ENCODE measurements at places on chromosomes 3 and 15. TPM values are rescaled to one million over a fixed set of nuclear protein-coding genes. Genes with fewer than 3 reads are reported as not detected.
A peak's percentile ranks its signal among the peaks of the same experiment; 100 is the strongest.

DNA sequence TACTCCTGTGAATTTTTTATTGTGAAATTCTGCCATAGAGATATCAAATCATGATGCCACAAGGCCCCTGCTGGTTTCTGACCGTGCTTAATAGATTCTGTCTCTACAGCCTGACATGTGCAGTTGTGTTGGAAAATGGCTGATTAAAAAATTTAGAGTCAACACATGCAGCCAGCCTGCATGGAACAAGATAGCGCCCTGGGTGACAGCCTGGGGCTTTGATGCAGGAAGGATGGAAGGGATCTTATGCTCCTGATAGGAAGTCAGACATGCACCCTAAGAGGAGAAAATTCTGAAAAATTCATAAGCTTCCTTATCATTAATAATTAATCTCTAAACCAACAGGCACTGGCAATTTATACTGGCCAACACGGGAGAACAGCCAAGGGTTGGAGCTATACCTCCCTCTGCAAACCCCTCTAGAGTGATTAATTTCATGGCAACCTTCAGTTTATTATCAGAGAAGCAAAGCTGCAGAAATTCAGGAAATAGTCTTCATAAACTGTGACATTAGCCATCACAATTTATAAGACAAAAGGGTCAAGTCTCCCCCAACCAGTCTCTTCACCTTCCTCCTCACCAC, 198.4 kb downstream of the CADPS start:
- DNase-seq, result no peak

Gene SLC28A2
- not detected for polyA plus RNA-seq

- no peak for DNase-seq
Observed at GRCh38 chr15:73287019-73287418, 81.7 kb downstream of the HCN4 start.

Gene RTP1
- not detected for polyA plus RNA-seq

DNA sequence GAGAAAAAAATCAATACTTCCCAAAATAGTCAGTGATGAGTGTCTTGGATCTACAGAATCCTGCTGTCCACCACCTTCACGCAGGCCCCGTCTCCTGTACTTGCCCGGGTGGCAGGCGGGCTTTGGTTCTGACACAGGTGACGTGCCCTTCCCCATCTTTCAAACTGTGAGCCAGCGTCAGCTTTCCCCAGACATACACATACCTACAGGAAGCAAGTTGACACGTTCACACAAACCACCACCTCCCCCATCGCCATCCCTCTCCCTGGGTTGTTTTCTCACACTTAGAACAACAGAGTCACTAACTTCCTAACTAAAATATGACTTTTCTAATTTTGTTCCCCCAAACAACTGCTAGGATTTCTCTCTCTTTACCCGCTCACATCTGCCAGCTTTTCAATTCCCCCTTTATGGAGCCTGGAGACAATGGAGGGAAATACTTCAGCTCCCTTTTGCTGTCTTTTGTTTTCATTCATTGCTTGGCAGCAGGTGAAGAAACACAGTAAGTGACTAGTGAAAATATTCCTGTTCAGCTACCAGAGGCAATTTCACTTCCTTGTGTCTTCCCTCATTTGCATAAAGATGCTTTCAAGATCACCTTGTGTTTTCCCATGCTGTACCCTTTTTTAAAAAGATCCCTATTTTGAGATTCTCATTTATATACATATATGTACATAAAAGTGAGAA, 248.3 kb downstream of the SLCO3A1 start:
- DNase-seq, result no peak

Gene LSAMP
- polyA plus RNA-seq, result not detected

DNA sequence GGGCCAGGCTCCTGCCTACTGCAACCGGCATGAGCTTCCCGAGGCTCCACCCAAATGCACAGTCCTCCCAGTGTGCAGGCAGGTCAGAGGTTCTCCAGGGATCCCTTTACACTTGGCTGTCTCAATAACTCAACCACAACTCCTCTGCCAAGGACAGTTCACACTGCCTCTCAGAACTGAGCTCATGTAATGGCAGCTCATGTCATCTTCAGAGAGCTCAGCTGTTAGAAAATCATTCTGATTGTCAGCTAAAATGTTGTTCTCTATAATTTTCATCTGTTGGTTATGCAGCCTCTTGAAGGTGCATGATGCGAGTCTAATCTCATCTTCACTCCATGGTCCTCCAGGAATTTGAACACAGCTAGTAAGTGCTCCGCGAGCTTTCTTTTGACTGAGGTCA, 76.7 kb downstream of the SST start:
- DNase-seq, result no peak

GRCh38 chr15:80660119-80660518, 35.0 kb upstream of the ABHD17C start:
- no peak for DNase-seq

GRCh38 chr3:66555214-66555844, 54.5 kb upstream of the LRIG1 start:
- DNase-seq, result no peak

GRCh38 chr3:55423782-55424181, 63.3 kb downstream of the WNT5A start:
- DNase-seq, result no peak

DNA sequence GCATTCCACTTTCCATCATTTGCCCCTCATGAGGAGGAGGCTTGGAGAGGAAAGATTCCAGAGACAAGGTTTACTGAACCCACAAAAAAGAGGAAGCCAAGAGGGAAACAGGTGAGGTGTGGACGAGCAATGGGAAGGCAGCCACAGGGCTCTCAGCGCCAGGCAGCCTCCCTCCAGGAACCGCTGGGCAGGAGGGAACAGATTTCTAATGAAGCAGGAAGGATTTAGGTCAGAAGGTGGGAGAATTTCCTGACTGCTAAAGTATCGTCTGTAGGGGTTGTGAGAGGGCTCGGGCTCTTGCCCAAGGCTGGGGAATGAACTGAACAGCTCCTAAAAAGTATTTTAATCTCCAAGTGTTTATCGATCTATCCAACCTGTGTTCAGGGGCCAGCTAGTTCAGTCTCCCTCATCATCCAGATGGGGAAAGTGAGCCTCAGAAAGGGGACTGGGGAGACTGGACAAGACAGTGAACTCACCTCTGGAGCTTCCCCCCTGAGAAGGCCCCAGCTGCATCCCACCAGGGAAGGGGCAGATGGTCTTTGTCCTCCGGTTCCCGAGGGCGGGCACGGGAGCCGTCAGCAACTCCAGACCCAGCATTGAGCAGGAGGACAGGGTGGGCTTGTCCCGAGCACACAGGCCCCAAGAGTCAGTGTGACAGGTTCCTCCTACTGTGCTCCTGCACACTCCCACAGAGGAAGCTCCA, 10.5 kb downstream of the LOXL1 start:
- DNase-seq, result no peak

GRCh38 chr3:71241246-71241901, 342.2 kb downstream of the FOXP1 start:
- DNase-seq, result no peak

Gene SLC22A13
- 0.29 TPM for polyA plus RNA-seq

DNA sequence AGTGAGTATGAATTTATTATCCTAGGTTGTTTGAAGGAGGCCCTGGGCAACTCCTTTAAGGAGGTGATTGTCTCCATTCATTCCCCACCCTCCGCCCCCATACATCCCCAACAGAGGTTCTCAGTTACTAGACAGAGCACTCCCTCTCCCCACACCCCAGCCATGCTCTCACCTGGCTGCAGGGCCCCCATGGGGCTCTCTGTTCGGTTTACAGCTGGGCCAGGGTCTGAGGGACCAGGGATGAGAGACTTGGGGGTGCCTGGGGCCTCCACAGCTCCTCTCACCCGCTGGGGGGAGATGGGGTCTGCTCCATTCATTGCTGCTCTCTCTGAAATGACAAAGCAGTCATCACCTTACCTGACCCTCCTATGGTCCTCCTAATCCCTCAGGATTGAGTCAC, 3.6 kb downstream of the PRRT3 start:
- DNase-seq, result no peak

Gene C3orf85
- not detected for polyA plus RNA-seq

DNA sequence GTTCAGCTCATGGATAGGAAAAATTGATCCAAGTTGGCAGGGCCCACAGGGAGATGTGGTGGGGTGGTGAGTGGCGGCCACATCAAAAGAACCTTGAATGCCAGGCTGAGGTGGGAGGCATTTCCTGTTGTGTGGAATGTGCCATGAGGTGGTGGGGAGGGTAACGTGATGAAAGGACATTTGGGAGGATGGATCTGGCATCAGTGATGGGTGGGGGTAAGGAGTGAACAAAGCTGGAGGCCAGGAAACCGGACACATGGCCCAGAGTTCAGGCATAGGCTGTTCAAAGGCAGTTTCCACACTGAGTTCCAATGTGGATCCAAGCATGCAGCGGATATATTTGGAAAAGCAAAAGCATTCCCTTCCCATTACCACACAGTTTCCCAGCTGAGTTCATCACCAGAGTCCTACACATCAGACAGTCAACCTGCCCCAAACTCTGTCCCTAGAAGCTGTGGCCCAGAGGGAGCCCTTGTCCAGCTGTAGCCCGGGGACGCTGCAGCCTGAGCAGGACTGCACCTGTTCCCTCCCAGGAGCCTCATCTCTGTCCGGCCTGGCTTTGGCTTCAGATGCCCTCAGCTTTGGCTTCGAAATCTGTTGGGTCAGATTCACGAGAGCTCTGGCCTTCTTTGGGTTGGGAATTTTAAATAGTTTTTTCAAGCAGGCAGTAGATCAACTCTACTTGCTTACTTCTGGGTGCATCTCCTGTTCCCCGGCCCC, 37.8 kb upstream of the GOLGA6B start:
- no peak for DNase-seq

GRCh38 chr3:17432236-17432635, 310.2 kb downstream of the TBC1D5 start:
- DNase-seq, result no peak

Gene GABRB3
- polyA plus RNA-seq, result not detected

GRCh38 chr3:9330166-9330703, 32.6 kb upstream of the THUMPD3 start:
- no peak for DNase-seq

Gene PPCDC
- 8.7 TPM for polyA plus RNA-seq

DNA sequence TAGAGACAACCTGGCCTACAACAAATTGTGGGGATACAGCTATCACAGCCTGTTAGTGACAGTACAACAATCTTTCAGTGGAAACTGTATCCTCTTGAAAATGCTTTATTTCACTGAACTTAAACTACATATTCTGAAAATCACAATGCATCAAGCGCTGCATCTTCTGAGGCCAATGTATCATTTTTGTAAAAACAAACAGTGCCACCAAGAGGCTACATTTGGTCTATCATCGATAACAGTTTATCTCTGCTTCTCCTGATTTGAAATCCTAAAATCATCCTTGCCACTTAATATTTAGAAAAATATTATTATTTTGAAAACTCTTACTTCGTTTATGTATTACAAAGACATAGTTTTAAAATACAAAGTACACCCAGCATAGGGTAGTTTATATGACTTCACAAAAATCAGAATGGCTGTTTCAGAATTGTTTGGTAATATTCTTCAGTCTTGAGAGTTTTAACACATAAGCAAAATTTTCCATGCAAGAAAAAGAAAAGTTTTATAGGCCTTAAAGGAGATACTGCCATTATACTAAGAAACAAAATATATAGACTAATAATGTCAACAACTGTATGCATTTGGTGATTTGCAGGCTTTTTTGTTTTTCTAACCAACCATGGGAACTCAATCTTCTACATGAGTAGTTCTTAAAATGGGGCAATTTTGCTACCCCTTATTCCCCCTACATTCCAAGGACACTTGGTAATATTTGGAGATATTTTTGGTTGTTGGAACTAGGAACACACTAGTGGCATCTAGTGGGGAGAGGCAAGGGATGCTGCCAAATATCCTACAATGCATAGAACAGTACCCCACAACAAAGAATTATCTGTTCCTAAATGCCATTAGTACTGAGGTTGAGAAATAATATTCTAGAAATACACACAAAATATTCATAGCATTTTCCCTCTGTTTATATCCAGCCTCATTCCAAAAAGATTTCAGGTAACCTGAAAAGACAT, 42.3 kb downstream of the WDR72 start:
- DNase-seq, result no peak

DNA sequence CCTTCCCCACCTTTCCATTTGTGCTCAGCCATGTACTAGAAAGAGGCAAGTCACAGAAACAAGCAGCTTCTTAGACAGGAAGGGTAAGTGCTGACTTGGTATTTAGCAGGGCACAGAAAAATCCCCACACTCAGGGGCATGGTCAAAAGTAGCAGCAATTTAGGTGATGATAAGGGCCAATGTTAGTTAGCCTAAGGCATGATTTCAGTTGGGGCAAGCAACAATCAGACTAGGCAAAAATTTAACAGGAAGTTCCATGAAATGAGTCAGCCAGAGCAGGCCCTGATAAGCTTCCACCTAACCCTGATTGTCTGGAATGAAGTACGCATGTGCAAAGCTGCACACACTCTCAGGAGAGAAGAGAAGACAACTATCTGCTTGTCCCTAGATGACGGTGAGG, 423.4 kb upstream of the UBE2E2 start:
- DNase-seq, result no peak

Gene CFAP100
- polyA plus RNA-seq, result not detected

DNA sequence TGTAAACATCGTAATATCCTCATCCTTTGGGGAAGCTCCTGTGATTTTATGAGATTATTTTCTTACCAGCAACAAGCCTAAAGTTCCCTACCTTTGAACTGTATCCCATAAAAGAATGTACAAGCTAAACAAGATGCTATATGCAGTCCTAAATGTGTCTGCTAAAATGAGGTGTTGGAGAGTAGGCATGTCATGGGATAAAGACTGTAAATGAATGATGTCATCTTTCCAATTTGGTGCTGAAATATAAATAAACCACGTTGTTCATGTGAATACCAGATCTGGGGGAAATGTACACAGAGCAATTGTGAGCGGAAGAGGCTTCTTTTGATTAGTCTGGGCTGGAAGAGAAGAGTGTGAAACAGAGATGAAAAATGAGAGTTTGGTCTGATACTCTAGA, 214.9 kb upstream of the WNT5A start:
- no peak for DNase-seq

Gene FRMD5
- 0.22 TPM for polyA plus RNA-seq

Gene IQCB1
- polyA plus RNA-seq, result 47.5 TPM

GRCh38 chr3:39090922-39091321, 16.5 kb downstream of the GORASP1 start:
- DNase-seq, result no peak

Gene DIPK2A
- 25.1 TPM for polyA plus RNA-seq

Gene PLA2G4F
- polyA plus RNA-seq, result not detected

Gene BMF
- polyA plus RNA-seq, result 6.0 TPM

DNA sequence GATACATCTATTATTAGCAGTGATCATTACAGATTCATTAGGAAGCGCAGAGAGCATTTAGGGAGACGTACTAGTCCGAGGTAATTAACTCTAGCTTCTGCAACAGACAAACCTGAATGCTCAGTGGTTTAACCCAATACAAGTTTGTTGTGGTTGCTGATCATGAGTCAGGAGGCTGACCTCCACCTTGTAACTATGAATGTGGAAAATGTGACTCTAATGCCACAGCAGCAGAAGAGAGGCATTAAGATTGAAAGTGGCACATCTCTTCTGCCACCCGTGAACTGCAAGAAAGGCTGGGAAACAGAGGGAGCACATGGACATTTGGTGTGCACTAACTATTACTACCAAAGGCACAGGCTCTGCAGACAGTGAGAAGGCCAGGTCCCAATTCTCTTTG, 71.2 kb upstream of the C3orf80 start:
- no peak for DNase-seq

GRCh38 chr3:101791778-101792177, 12.8 kb downstream of the NXPE3 start:
- peak; percentile 38 for DNase-seq
